ENCODE measurements at places on chromosomes 2 and 18. TPM values are rescaled to one million over a fixed set of nuclear protein-coding genes. Genes with fewer than 3 reads are reported as not detected.

DNA sequence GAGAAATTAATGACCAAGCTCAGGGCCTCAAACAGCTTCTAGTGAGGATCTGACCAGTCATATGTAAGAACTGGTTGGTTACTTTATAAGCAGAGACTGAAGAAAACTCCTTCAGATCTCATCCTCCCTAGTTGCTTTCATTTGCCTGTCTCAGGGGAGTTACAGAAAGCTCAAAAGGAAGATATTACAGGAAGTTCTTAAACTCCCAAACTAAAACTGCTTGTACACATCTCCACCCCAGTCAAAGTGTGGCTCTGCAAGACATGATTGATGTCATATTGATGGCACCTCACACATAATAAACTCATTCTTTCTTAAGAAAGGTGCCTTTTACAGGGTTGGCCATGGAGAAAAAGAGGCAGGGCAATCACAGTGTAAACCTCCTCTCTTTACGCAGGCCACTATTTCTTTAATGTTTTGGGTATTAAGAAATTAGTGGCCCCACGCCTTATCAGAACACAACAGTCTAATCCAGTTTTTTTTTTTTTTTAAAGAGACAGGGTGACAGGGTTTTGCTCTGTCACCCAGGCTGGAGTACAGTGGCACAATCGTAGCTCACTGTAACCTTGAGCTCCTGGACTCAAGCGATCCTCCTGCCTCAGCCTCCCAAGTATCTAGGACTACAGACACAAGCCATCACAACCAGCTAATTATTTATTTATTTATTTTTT lies 62.6 kb upstream of the STK17B start:
- H3K36me3 ChIP-seq, result peaks cover 2% of the 10 kb centered on the region
- peaks cover 2% of the 10 kb centered on the region for H3K4me1 ChIP-seq
- no peaks in the 10 kb centered on the region for H3K27me3 ChIP-seq
- H3K4me3 ChIP-seq, result no peak overlapping the region

GRCh38 chr2:220811115-220811514 lies 761.0 kb downstream of the EPHA4 start:
- no peaks in the 10 kb centered on the region for H3K27me3 ChIP-seq
- H3K4me1 ChIP-seq, result no peaks in the 10 kb centered on the region
- no peak overlapping the region for H3K27ac ChIP-seq
- no peak for DNase-seq
- H3K36me3 ChIP-seq, result no peaks in the 10 kb centered on the region
- no peak overlapping the region for H3K4me3 ChIP-seq

- DNase-seq, result no peak
- H3K27me3 ChIP-seq, result no peaks in the 10 kb centered on the region
- H3K36me3 ChIP-seq, result no peaks in the 10 kb centered on the region
- no peak overlapping the region for H3K4me3 ChIP-seq
- H3K27ac ChIP-seq, result no peak overlapping the region
Observed at GRCh38 chr18:46379323-46379950, 275.3 kb downstream of the HAUS1 start.

DNA sequence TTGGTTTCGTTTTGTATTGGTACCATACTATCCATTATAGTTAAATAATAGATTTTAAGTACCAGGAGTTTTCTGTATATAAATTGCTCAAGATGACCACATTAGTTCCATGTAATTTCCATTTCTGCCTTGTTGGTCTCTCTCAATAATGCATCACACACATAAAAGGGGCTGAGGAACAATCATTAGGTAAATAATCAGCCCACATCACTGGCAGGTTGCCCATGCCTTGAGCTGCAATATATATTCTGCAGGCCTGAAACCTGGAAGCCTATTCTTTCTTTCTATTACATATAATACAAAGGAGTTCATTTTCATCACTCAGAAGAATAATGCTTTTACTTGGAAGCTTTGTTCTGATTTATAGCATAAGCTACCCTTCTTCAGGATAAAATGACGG lies 616.1 kb upstream of the PKDCC start:
- no peak overlapping the region for H3K27ac ChIP-seq
- H3K36me3 ChIP-seq, result no peaks in the 10 kb centered on the region
- no peak overlapping the region for H3K4me3 ChIP-seq
- peak; percentile 1 for DNase-seq
- no peaks in the 10 kb centered on the region for H3K4me1 ChIP-seq

- no peaks in the 10 kb centered on the region for H3K36me3 ChIP-seq
- H3K27me3 ChIP-seq, result no peaks in the 10 kb centered on the region
- DNase-seq, result no peak
Observed at GRCh38 chr2:45965871-45966498, 314.5 kb downstream of the PRKCE start.

DNA sequence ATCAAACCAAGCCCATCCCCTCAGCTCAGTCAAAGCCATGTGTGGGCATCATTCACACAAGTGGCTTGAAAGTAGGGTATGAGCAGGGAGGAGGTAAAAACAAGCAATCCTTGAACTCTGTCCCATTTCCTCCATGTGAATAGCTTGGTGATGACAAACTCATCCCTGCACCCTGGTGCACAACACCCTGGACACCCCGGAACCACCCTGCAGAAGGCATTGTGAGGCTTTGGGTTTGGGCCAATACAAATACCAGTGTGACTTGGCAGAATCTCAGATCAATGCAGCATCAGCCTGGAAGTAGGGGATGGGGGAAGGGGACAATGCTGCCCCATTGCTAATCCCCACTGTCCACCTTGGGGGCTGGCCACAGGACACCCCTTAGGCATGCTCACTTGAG lies 28.6 kb downstream of the TGFA start:
- H3K4me1 ChIP-seq, result peaks cover 9% of the 10 kb centered on the region
- H3K36me3 ChIP-seq, result no peaks in the 10 kb centered on the region
- no peaks in the 10 kb centered on the region for H3K27me3 ChIP-seq
- H3K27ac ChIP-seq, result no peak overlapping the region
- no peak overlapping the region for H3K4me3 ChIP-seq

- DNase-seq, result no peak
- no peaks in the 10 kb centered on the region for H3K27me3 ChIP-seq
- no peak overlapping the region for H3K4me3 ChIP-seq
- H3K36me3 ChIP-seq, result no peaks in the 10 kb centered on the region
- no peak overlapping the region for H3K27ac ChIP-seq
Observed at GRCh38 chr2:12116228-12116750, 369.9 kb downstream of the LPIN1 start.

DNA sequence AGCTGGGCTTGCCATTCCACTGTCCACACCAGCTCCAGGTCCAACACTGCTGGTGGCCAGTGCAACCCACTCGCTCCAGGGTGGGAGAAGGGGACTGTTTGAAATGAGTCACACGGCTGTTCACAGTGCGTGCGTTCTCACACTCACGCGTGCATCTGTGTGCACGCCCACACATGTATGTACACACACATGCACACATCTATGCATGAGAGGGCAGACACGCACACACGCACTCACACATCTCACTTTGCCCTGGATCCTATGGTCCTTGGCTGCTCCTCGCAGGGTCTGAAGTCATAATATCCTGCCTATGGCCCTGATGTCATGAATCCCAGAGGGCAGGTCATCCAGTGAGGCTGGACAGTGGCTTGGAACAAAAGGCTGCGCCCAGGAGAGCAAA lies 182.8 kb downstream of the EIPR1 start:
- H3K4me3 ChIP-seq, result no peak overlapping the region
- H3K27me3 ChIP-seq, result no peaks in the 10 kb centered on the region
- peaks cover 26% of the 10 kb centered on the region for H3K36me3 ChIP-seq
- no peak overlapping the region for H3K27ac ChIP-seq
- peaks cover 16% of the 10 kb centered on the region for H3K4me1 ChIP-seq

DNA sequence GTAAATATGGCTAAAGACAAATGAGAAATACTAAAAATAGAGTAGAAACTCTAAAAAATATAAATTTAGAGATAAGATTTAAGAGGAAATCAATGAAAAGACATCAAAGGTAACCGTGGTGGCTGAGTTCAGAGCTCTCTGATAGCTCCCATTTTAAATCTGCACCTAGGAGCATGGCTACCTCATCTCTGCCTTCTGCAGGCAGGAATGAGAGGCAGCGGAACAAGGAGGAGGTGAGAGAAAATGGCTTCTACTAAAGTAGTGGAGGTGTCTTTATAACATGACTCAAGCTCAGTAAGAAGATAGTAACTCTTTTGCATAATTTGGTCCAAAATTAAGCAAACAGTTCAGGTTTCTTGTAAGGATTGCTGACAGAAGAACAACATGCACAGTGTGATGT lies 758.7 kb upstream of the FSHR start:
- no peak overlapping the region for H3K27ac ChIP-seq
- H3K27me3 ChIP-seq, result no peaks in the 10 kb centered on the region
- no peak for DNase-seq
- no peaks in the 10 kb centered on the region for H3K36me3 ChIP-seq
- H3K4me3 ChIP-seq, result no peak overlapping the region

DNA sequence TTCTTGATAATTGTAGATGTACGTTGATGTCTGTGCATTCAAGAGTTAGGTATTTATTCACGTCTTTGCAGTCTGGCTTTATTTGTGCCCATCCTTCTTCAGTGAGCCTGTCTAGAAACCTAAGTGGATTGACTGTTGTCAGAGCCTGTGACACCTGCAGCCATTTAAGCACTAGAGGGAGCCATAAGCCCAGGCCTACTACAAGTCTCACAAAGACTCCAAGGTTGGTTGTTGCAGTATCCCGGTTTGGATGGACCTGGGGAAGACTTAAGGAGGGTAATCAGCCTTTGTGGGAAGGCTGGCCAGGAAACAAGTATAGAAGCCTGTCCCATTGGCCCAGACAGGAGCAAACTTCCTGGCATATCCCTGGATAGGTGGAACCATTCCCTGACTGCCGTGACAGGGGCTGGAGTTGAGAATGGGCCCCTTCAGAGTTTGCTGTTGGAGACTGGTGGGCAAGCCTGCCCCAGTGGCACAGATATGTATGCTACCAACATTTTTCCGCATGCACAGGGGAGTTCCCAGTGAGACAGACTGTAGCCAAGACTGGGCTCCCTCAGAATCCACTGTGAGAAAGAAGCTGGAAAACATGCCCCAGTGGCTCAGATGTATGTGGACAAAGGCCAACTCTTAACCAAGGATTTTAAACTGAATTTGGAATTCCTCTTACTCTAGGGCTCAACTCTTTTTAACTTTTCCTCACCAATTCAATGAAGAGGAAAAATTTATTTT lies 9.3 kb upstream of the LRRC30 start:
- DNase-seq, result peak; percentile 75
- H3K4me1 ChIP-seq, result no peaks in the 10 kb centered on the region
- H3K27me3 ChIP-seq, result no peaks in the 10 kb centered on the region
- H3K4me3 ChIP-seq, result no peak overlapping the region
- H3K36me3 ChIP-seq, result no peaks in the 10 kb centered on the region

MZT2A gene
- 77.4 TPM for polyA plus RNA-seq

C2orf80 gene
- polyA plus RNA-seq, result not detected

CFAP53 gene
- 5.0 TPM for polyA plus RNA-seq

LMAN1 gene
- polyA plus RNA-seq, result 40.8 TPM

EFHD1 gene
- polyA plus RNA-seq, result 2.3 TPM

ABCG5 gene
- not detected for polyA plus RNA-seq

All from lung (tissue), 17 donors.